ENCODE measurements at places on chromosomes 6 and 20.
A peak's percentile ranks its signal among the peaks of the same experiment; 100 is the strongest.

DNA sequence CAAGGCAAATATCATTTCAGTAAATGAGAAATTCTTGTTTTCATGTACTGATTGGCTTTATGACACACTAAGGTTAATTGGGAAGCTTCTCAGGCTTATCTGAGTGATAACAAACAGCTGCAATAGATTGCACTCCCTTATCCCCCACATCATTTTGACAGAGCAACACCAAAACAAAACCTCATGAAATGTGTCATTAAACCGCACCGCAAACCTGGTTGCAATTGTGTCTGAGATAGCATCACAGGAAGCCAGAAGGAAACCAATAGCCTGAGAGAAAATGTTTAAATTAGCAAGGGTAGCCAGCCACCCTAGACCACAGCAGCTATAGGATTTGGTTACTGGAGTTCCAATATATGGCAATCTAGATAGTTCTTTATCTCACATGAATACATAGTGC is 31.6 kb upstream of the LAMA4 start:
- DNase-seq = no peak

GRCh38 chr20:56808732-56809131 is 179.6 kb downstream of the TFAP2C start:
- no peak for DNase-seq

DNA sequence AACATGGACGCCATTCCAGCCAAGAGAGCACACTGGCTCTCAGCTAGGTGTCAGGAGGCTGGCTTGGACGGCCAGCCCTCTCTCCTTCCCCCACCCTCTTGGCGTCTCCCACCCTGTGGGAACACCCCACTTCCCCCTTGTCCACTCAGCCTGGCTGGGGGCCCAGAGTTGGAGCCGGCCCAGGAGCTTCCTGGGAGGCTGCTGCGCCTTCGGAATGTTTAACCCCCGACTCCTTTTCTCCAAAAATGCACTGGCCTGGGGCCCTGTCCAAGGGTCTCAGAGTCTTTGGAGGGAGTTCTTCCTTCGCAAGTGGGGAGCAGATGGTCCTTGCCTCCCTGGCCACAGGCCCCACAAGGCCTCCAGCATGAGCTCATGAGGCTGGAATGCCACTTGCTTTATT is 4.1 kb downstream of the ADAM33 start:
- no peak for DNase-seq

DNA sequence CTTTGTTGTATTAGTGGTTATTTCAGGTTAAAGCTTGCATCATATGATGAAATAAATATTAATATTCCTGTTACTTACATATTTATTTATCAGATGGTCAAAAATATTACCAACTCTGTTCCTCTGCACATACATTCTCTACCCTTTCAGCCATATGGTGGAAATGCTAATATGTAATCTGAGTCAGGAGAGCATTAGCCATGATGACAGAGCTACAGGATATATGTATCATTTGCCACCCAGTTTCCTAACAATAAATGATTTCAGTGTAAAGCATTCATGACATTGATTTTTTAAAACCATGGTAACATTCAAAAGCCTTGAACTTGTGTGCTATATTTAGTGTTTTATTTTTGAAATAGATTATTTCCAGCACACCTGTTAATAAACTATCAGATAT is 16.6 kb downstream of the POPDC3 start:
- DNase-seq = no peak

DNA sequence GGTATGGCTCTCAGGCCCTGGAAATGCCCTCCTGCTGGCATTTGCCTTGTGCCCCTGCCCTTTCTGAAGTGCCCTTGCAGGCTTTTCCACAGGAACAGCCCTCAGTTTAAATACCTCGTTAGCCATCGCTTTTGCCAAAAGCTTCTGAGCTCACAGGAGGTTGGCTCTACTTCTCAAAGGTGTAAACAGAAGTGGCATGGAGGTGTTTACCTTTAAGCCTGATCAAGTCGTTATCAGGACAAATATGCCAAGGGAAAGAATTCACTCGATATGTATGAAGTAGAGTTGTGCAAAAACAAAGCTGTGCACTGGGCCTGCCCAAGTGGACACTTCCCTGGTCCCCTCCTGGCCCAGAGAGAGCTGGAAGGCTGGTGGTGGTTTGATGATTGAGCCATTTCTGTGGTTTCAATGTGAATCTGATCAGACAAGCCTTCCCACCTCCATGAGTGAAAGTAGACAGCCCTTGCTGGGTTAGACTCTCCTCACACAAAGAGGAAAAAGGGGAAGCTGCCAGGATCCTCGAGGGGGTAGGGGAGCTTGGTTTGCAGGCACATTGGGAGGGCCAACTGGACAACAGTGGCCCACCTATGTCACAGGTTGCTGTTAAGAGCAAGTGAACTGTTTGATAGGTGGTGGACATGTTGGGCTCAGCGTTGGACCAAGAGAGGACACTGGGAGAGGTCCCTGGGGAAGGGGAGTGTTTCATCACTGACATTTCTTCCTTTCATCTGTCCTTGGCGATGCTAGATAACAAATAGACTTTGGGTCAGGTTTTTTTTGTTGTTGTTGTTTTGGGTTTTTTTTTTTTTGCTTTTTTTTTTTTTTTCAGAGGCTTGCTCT is 98.7 kb downstream of the ZDHHC14 start:
- no peak for DNase-seq

DNA sequence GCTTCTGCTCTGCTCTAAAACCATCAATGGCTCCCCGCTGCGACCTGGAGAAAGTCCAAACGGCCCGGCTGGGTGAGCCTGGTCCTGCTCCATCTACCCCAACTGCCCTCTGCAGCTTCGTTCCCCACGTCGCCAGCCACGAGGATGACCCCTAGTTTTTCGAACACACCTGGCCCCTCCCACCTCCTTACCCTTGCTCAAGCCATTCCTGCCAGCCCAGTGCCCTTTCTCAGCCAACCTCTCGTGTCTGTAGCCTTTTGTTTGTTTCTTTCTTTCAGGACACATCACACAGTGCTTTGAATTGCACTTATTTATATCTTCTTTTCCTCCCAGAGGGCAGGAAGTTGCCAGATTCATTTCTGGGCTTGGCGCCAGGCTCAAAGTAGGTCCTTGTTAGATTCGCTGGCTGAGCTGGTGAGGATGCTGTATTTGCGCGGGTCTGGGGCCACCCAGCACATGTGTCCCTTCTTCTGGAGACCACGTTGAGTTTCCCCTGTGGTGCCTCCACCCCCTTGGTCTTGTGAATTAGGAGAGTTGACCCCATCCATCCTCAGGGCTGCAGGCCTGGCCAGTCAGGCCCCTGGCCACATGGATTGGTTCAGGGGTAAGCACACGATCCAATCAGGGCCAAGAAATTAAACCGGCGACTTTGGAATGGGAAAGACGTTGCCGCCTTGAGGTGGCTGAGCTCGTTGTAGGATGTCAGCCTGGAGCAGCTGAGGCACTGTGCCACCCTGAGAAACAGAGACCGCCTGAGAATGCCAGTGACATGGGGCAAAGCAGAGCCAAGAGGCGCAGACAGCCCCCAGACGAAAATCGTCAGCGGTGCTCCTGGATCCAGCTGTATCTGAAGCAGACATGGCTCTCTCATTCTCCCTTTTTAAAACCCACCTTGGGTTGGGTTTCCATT is 156.0 kb downstream of the CEBPB start:
- DNase-seq = peak; percentile 60
